ENCODE measurements at places on chromosomes 12 and 14.

DNA sequence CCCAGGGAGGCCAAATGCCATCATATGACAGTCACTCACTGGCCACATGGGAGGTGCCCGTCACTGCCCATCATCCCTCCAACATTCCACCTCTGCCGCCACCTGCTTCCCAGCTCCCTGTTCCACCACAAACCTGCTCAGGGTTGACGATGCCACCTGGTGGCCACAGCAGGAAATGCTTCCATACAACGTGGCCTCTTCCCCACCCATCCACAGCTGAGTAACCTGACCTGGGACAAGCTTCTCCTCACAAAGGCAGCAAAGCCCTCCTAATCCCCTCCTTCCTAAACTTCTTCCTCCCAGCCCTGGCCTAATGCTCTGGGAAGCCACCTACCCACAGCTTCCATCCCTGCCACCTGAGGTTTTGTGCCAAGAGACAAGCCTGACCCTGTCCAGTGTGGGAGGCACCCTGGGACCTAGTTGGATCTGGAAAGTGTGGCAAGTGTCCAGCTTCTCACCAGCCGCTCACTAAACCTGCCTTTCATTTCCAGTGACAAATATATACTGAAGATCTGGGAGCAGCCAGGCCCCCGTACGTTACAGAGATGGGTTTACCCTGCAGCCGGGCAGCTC is 4.3 kb downstream of the DEGS2 start:
- no peak for DNase-seq

DNA sequence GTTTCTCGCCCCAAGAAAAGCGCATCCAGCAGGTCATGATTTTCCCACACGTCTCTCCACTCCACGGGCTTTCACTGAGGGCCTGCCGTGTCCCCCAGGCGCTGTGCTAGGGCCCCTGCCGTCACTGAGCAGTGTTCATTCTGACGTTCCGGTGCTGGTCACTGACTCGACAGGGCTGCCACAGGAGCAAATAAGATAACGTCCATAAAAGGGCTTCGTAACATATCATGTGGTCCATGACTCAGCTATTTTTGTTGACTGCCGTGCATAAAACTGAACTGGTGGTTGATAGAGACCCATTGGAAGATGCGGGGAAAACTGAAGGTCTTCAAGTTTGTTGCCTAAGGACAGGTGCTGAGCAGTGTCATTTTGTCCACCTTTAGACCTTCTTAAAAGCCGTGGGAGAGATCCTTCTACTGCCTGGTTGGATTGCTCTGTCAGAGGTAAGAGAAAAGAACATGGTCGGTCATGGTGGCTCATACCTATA is 46.3 kb downstream of the ADGRD1 start:
- no peak for DNase-seq

GRCh38 chr14:101454229-101454628 is 107.1 kb upstream of the DIO3 start:
- no peak for DNase-seq

DNA sequence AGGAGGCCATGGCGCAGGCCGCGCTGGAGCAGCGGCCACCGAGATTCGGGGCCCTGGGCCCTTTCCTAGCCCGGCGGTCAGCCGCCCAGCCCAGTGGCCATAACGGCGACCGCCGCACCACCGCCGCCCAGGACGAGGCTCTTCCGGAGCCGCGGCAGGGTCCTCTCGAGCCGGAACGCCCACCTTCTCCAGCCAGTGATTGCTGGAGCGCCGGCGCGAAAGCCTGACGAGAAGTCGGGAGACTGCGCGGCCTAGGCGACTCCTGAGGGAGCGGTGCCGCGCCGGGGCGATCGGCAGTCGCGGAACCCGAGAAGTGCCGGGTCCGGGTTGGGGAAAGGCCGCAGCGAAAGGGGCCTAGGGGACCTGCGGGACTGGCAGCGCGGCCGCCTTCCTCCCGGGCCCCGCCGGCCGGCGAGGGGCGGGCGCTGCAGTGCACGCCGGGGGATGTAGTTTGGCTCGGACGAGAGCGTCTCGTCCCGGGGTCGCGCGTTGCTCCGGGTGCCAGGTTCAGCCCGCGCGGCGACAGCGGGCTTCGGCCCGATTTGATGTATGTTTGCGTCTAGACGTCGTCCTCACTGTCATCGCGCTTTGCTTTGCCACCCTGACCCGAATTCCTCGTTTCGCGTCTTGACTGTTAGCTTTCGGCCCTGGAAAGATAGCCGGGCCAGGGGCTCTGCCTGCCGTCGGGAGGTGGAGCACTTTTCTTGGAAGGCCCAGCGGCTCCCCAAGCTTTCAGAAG is at the start of gene VTI1B:
Gene VTI1B, minus strand, starts transcription at position 153 of the 739 bp plus-strand sequence. Its CDS starts 143 bp downstream, at position 10.
- DNase-seq: peak; percentile 39

- no peak for DNase-seq
Measured at GRCh38 chr12:51511546-51512260, 79.3 kb upstream of the SCN8A start.

- no peak for DNase-seq
Measured at GRCh38 chr12:24718617-24719016, 230.3 kb downstream of the BCAT1 start.

DNA sequence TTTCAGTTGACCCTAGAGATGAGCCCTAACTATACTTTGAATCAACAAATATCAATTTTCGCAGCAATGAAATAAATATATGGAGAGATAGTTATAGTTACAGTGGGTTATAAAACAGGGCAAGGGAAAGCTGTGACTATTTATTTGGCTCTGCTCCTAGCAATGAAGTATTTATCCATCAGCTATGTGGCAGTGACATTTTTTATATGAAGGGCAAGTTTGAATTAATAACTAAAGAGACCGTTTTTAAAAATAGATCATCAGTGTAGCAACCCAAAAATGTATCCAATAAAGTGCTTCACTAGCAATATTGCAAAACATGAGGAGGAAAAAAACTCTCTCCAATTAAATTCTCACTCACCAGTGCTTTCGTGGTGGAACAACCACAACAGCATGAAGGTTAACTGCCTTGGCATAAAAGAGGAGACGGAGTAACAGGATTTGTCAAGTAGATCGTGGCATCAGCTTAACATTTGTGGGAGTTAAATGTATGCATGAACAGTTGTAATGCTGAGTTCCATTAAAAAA is 58.1 kb upstream of the NUDT4 start:
- DNase-seq: no peak

GRCh38 chr14:78135450-78135891 is 34.7 kb upstream of the NRXN3 start:
- DNase-seq: no peak

GRCh38 chr12:114611145-114612018 is 72.6 kb downstream of the TBX3 start:
- no peak for DNase-seq

GRCh38 chr14:67170660-67171059 is 18.6 kb upstream of the GARIN2 start:
- DNase-seq: no peak

DNA sequence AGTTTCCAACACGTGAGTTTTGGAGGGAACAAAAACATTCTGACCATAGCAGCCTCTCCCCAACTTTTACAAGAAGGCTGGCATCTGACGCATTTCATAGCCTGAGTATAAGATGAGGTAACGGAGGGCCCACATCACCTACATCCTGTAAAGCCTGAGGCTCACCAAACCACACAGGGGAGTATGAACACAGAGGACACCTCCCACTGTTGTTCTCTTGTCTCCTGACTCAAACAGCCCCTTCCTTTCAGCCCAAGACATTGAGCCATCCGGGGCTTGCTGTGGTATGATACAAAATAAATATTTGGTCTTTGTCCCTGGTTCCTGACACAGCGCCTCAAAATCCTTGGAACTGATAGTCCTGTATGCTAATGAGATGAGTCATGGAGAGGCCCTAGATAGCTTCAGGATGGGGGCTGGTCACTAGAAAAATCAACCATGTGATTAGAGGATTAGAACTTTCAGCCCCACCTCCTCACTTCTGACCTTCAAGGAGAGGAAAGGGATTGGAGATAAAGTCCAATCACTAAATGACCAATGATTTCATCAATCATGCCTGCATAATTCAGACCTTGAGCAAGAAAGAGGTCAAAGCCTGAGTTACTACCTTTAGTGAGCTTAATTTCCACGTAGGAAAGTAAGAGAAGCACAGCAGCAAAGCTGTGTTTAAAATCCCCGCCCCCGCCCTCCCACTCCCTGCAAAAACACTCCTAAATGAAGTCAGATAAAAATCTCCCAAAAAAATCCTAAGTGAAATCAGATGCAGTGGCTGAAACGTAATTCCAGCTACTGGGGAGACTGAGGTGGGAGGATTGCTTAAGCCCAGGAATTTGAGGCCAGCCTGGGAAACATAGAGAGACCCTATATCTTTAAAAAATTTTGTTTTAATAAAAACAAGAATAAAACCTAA is 236.4 kb downstream of the PCNX1 start:
- peak; percentile 81 for DNase-seq

DNA sequence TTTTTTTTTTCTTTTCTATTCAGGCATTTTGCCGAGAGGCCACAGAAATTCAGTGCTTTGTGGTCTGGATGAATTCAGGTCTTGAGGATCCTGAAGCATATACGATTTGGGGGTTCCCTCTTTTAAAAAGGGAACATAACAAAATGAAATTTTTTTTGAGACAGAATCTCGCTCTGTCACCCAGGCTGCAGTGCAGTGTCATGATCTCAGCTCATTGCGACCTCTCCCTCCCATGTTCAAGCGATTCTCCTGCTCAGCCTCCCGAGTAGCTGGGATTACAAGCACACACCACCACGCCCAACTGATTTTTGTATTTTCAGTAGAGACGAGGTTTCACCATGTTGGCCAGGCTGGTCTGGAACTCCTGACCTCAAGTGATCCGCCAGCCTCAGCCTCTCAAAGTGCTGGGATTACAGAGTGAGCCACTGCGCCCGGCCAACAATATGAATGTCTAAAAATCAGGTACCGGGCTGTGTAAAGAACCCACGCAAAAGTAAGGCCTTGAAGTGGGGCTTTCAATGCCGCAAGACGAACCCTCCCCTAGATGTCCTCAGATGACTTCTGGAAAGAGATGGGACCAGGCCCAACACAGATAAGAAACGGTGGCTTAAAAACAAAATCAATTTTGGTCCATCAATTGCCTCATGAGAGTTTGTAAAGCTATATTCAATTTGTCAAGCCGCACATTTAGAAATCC is 30.0 kb downstream of the TESC start:
- DNase-seq: no peak

DNA sequence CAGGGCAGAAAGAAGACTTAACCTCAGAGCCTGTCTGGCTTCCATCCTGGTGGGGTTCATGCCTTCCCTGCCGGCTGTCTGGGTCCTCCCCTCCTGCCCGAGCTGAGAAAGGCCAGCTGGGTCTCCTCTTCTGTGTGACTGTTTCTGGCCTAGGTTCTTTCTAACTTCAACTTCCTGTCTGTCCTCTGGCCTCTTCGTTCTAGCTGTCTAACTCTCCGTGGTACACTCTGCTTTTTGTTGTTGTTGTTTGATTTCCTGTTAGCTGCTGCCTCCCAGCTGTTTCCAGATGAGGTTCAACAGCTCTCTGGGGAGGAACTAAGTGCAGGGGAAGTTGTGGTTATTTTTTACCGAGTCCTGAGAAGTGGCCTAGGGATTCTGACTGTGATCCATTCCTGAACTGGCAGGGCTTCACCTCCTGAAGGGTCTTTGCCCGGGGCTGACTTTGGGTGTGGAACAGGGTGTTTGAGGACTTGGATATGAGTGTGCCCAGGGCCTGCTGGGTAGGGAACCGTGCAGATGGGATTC is 3.2 kb downstream of the MLXIP start:
- no peak for DNase-seq

DNA sequence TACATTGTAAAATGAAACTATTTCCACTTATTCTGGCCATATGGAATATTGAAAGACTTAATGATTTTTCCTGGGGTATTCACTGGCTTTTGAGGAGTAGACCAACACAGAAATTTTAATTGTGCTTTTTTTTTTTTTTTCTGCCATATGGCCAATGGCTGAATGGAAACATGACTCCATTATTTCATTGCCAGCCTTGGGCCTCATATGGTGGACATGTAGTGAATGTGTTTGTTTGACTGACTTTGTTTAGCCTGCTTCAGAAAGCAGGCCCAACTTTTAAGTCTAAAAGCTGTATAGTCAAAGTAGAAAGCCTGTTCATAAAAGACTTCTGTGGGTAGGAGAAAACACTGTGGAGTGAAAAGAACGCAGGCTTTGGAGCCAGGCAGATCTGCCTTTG is 2.4 kb downstream of the GNG2 start:
- DNase-seq: no peak

GRCh38 chr14:57751400-57751799 is 114.5 kb downstream of the SLC35F4 start:
- no peak for DNase-seq

DNA sequence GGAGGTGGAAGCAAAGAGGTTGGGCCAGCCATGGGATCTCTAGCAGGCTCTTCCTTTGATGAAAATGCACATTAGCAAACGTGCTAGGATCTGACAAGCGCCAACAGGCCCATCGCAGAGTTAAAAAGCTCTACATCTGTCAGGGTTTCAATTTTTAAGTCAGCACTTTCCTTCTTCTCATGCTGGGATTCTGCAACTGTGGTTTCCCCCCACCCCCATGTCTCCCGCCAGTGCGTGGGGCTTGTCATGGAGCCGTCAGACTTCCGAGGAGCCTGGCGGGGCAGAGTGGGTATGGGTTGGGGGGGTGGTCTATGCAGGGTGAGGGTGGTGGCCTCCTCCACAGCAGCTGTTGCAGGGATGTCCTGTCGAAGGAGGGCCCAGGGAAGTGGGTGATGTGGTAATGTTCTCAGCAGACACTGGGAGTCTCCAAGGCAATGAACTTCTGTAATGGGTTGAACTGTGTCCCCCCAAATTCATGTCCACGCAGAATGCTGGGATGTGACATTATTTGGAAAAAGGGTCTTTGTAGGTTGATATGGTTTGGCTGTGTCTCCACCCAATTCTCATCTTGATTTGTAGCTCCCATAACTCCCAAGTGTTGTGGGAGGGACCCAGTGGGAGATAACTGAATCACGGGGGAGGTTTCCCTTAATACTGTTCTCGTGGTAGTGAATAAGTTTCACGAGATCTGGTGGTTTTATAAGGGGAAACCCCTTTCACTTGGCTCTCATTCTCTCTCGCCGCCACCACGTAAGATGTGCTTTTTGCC is 115.2 kb upstream of the MAP1LC3B2 start:
- no peak for DNase-seq

DNA sequence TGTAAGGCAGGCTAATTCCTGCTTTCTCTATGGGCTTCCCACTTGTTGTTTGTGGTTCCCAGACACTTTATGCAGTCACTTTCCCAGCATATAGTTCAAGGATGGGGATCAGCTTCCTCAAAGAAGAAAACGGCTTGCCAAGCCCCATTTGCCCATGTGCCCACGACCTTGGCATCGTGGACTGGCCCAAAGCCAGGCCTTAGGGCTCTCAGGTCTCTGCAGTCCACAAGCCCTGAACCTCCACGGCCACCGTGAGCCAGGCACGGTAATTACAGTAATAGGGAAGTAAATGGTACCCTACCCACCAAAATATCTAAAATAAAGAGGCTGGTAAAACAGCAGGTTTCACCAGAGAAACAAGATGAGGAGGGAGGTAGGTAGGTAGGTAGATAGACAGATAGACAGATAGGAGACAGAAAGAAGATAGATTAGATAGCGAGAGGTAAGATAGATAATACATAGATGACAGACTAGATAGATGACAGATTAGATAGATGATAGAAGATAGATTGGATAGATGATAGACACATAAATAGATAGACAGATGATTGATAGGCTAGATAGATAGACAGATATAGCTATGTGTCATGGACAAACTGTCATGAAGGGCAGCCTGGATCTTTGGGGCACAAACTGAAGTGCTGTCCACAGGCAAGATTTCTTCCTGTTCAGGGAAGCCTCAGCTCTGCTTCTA is 163.1 kb downstream of the SLC15A4 start:
- no peak for DNase-seq

GRCh38 chr12:47024463-47024862 is 55.0 kb upstream of the PCED1B start:
- DNase-seq: no peak

- DNase-seq: no peak
Measured at GRCh38 chr14:23657959-23658470, 21.9 kb downstream of the DHRS2 start.

- no peak for DNase-seq
Measured at GRCh38 chr12:84016956-84017355, 895.6 kb downstream of the SLC6A15 start.
